Smooth muscle cell of the coronary artery (primary cell): ENCODE measurements at places on chromosomes 5 and 9. TPM values are rescaled to one million over a fixed set of nuclear protein-coding genes. Genes with fewer than 3 reads are reported as not detected.

Gene PCDHGB1
- 1.5 and 2.4 TPM in 2 replicates for total RNA-seq

Gene CORO2A
- 0.15 and 0.35 TPM in 2 replicates for total RNA-seq

Gene FAM200C
- 2.9 and 3.6 TPM in 2 replicates for total RNA-seq

Gene FOXD4L3
- total RNA-seq = 0.08 TPM in 1 of 2 replicates, not detected in the other

Gene NR4A3
- total RNA-seq = 0.23 and 0.35 TPM in 2 replicates

Gene CNTNAP3
- total RNA-seq = 0.12 and 5.6 TPM in 2 replicates

Gene PCDHA10
- total RNA-seq = 0.08 and 1.4 TPM in 2 replicates

Gene LRRTM2
- under 0.01 and 0.12 TPM in 2 replicates for total RNA-seq

Gene PDZD2
- total RNA-seq = 0.23 TPM in 1 of 2 replicates, not detected in the other

Gene WHRN
- 0.83 and 1.2 TPM in 2 replicates for total RNA-seq

Gene PCDHA12
- total RNA-seq = 0.15 and 0.59 TPM in 2 replicates
